ENCODE measurements at places on chromosomes 2 and 18. TPM values are rescaled to one million over a fixed set of nuclear protein-coding genes. Genes with fewer than 3 reads are reported as not detected.

- no peak for DNase-seq
Measured at GRCh38 chr18:65786474-65786873, 35.7 kb downstream of the CDH7 start.

DNA sequence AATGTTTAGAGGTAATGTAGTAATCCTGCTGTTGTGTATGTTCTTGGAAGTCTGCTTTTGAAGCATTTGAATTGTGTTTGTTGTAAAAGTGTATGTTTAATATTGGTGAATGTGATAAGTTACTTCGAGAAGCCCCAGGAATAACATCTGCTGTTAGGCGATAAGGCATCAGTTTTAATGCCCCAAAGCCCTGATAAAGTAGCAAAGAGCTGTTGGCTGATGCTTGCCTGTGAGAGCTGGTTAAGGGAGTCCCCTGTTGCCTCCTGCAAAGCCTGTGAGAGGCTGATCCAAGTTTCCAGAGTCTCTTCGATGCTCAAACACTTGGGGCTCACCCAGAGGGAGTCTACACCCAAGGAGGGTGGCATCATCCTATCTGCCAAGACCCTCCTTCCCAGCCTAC is 110.3 kb downstream of the RNF152 start:
- no peak for DNase-seq

DNA sequence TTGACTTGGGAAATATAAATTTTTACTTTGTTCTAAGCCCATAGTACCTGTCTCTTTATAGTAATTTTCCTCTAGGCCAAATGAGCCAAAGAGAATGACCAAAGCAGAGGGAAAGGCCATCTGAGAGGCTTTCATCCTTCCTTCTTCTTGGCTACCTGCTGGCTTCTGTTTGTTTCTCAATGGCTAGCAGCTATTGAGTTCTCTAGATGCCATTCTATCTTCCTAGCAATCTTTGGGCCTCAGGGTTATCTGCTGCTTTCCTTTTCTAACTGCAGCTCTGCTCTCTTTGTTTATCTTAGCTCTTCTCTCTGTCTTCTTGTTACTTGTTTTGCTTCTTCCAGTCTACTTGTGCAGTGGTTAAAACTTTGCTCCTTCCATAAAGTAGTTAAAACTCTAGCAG is 601.1 kb upstream of the NRXN1 start:
- no peak for DNase-seq

GRCh38 chr2:158664987-158665386 is 130.1 kb upstream of the DAPL1 start:
- DNase-seq, result no peak

DNA sequence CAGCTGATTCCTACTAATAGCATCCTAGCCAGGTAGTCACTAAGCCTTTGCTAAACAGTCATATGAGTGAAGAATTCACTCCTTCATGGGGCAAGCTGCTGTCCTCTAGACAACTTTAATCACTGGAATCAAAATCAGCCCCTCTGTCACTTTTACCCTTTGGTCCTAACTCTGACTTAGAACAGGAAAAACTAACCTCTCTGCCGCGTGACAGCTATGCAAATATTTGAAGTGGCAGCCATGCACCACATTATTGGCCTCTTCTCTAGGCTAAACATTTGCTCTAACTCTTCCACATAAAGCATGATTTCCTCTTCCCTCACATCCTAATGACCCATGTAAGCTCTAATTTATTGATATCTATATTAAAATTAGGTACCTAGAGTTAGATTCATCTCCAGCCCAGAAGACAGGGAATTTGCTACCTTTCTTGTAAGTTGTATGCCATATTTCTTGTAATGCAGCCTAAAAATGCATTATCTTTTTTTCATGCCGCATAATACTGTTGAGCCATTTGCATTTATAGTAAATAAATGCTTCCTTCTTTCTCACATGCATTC is 12.8 kb upstream of the ONECUT2 start:
- no peak for DNase-seq

DNA sequence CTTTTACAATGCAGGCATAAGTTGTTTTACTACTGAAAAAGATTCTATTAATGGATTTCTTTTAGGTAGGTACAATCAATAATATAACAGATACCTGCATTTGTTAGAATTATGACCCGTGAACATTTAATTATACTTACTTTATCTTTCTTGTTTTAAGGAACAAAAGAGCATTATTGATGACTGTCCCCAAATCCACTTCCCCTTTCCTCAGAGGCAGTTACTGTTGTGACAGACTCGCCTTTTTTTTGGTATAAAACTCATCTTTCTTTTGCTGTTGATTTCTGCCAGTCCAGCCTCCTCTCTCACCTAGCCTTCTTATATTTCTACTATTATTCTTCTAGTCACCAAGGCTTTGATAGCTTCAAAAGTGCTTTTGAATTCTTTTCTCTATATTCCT is 12.1 kb downstream of the ACTR3 start:
- DNase-seq, result no peak

- no peak for DNase-seq
Measured at GRCh38 chr2:49860834-49861233, 706.5 kb upstream of the FSHR start.

DNA sequence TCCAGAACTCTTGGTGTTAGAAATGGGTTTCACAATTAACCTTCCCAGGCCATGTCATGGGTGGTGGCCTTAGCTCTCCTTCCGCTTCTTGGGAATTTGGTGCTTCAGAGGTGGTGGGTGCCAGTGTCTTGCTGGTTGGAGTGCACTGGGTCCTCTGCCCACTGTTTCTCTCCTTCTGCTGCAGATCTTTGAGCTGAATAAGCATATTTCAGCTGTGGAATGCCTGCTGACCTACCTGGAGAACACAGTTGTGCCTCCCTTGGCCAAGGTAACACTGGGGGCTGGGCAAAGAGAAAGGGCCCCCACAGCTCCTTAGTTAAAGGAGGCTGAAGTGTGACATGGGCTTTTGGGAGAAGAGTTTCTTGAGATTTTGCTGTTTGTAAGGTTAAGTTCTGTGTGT is 32.0 kb upstream of the PRLH start:
- DNase-seq, result no peak

DNA sequence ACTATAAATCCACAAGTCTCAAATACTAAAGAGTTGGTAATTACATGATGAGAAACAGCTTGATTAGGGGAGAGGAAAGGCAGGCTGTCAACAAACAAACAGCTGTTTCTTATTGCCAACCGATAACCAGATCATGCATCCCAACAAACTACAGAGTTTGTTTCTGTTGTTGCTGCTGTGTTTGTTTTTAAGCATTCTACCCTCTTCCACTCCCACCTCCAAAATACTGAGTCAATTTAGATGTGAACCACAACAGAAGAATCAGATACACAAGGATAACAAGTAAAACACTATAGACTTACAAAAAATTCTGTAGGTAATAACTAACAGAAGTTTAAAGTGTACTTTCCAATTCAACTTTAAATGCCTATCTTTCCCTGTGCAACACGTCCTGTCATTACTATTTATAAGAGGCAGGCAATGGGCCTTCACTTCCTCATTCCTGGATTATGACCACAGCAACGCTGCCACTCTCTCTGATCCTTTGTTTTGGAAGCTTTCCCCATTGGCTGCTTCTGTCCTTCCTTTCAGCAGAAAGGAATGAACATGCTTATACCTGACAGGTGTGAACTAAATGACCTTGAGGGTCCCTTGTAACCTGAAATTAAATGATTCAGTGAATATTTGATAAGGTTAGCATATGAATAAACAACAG is 152.0 kb downstream of the SRBD1 start:
- no peak for DNase-seq

GRCh38 chr2:43444989-43445645 is 150.7 kb downstream of the THADA start:
- DNase-seq, result no peak

- DNase-seq, result no peak
Measured at GRCh38 chr2:124986136-124986535, 961.0 kb downstream of the CNTNAP5 start.

DNA sequence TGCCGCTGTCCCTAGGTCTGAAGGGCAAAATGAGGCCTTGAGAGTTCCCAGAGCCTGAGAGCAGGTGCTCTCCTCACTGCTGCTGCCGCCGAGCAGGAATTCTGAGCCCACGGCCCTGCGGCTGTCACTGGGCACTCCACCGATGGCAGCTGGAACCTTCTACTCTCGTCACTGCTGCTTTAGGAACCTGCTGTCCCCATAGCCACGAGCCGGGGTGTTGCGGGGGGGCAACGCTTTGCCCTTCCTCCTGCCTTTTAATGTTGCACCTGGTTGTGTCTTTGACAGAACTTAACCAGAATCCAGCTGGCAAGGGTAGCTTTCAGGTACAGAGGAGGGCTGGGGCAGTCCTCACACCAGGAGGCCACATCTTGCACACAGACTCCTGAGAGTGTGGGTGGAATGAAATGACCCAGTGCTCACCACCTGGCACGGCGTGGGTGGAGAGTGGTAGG is 32.3 kb downstream of the NCK2 start:
- no peak for DNase-seq

Gene LRATD1
- total RNA-seq, result 2.4 TPM

Gene TDRD15
- total RNA-seq, result not detected

Gene ZSWIM2
- total RNA-seq, result not detected

Gene CHST9
- total RNA-seq, result 0.21 TPM

Gene HNMT
- total RNA-seq, result 63.9 TPM

Gene FAM124B
- 12.3 TPM for total RNA-seq

Gene QPCT
- 4.4 TPM for total RNA-seq

Gene KIDINS220
- 80.1 TPM for total RNA-seq

Gene MEP1B
- total RNA-seq, result not detected

Gene MSGN1
- total RNA-seq, result not detected

All from tibial nerve (tissue), 4 donors.